ENCODE measurements at places on chromosomes 1 and 21.
A peak's percentile ranks its signal among the peaks of the same experiment; 100 is the strongest.

GRCh38 chr1:23563003-23563402 lies 3.7 kb upstream of the ID3 start:
- DNase-seq, result no peak

GRCh38 chr1:1554926-1555915 lies 14.8 kb upstream of the TMEM240 start:
- no peak for DNase-seq

DNA sequence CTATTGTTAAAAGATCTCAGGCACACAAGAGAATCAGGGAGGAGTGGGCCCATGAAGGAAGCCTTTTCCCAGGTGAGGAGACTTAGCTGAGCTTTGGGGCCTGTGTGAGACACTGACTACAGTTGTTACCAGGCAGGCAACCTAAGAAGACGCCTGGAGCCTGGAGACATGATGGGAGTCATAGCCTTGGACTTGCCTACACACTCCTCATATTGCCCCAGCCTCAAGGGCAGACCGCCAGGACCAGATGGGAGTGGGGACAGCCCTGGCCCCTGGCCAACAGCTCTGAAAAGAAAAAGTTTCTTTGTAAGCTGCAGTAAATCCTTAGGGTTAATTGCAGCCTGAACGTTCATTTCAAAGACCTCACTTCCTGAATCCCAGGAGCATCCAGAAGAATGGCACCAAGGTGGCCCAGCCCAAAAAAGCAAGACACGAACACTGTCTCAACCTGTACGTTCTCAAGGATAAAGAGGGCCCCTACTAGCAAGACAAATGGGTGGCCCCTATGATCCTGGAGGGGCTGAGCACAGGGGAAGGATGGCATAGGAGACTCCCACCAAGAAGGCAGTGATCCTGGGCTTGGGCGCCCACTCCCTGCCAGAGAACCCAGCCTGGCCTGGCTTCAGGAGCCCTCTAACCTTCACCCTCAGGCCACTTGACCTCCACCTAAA lies 33.2 kb upstream of the BTG2 start:
- no peak for DNase-seq

DNA sequence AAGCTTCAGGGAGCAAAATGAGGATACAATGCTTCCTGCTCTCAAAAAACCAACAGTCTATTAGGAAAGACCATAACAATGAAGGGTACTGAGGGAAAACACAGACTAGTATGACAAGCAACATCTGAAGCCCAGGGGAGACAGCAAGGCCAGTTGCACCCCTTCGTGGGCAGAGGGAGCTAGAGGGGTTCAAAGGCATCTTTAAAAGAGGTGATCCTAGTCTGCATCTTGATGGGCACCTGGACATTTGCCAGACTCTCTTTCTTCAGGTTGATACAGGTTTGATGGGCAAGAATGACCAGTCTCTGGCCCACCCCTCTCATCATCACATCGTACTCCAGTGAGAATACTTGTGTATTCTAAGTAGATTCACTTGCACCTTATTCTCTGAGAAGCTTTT lies 177.7 kb downstream of the VAV3 start:
- DNase-seq, result no peak

GRCh38 chr1:221030990-221031389 lies 151.7 kb downstream of the HLX start:
- no peak for DNase-seq

DNA sequence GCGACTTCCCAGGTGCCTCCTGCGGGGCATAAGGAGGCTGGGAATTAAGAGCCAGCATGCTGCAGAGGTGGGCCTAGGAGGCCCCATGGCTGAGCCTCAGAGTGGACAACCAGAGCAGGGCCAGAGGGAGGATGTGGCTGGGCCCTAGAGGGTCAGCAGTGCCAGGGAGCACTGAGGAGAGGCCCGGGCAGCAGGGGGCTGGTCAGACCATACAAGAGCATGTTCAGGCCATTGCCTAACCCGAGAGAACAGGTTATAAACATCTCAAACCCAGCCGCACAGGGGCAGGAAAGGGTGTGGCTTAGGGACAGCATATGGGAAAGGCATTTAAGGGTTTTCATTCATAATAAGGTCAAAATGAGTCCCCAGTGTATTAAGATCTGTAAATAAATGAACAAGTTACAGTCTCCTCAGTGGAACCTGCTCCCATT lies 51.1 kb downstream of the IER5 start:
- DNase-seq, result no peak

- no peak for DNase-seq
Measured at GRCh38 chr1:33342041-33342723, 21.3 kb upstream of the A3GALT2 start.

- no peak for DNase-seq
Measured at GRCh38 chr1:58796416-58796815, 12.6 kb upstream of the JUN start.

DNA sequence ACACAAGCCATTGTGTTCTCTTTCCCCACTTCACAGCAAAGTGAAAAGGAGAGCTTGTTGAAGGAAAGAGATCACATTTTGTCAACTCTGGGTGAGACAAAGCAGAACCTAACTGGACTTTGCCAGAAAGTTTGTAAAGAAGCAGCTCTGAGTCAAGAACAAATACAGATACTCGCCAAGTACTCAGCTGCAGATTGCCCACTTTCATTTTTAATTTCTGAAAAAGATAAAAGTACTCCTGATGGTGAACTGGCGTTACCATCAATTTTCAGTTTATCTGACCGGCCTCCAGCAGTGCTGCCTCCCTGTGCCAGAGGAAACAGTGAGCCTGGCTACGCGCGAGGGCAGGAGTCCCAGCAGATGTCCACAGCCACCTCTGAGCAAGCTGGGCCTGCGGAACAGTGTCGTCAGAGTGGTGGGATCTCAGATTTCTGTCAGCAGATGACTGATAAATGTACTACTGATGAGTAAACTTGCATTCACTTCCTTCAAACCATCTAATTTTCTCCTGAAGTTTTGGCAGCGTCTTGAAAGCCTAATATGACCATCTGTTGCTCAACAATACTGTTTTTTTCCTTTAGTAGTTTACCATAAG lies 43.7 kb downstream of the BACH1 start:
- no peak for DNase-seq

GRCh38 chr1:205917466-205918238 lies 25.6 kb downstream of the SLC26A9 start:
- DNase-seq, result no peak

DNA sequence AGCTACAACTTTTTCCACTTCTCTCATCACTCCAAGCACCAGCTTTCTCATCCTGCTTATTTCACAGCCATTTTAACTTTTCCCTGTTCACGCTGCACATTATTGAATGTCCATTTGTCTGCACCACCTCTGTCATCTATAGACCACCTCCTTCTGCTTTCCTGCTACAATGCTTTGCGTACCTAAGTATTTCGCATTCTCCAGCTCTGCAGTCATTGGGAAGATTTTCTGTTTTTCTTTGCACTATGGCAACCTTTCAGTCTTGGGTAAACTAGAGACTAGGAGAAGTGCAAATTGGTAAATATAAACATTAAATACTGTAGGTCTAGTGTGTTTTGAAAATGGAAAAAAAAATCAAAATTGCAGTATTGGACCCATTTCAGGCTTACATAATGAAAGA lies 835 bp downstream of the CCDC30 start:
- no peak for DNase-seq

GRCh38 chr1:9465640-9466039 lies 73.6 kb upstream of the SLC25A33 start:
- DNase-seq, result no peak

GRCh38 chr1:235067396-235068157 lies 61.1 kb downstream of the TOMM20 start:
- DNase-seq, result no peak

DNA sequence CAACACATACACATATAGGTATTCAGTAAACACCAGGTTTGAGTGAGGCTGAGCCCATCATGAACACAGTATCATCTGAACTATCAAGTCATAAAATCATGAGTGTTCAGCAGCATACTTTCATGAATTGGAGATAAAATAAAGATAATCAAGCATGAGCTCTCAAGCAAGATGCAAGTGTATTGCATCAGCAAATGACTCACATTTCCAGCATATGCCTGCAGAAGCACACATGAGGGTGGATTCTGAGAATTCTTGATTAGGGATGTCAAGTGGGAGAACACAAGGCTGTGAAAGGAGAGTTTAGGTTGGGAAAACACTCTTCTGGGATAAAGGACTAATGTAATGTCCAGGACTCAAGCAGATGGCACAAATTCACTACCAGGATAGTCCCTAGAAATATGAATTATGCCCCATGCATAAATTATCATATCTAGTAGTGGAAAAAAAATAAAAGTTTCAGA lies 299.2 kb downstream of the SRGAP2C start:
- peak; percentile 58 for DNase-seq

GRCh38 chr1:33338440-33339211 lies 17.7 kb upstream of the A3GALT2 start:
- DNase-seq, result no peak

DNA sequence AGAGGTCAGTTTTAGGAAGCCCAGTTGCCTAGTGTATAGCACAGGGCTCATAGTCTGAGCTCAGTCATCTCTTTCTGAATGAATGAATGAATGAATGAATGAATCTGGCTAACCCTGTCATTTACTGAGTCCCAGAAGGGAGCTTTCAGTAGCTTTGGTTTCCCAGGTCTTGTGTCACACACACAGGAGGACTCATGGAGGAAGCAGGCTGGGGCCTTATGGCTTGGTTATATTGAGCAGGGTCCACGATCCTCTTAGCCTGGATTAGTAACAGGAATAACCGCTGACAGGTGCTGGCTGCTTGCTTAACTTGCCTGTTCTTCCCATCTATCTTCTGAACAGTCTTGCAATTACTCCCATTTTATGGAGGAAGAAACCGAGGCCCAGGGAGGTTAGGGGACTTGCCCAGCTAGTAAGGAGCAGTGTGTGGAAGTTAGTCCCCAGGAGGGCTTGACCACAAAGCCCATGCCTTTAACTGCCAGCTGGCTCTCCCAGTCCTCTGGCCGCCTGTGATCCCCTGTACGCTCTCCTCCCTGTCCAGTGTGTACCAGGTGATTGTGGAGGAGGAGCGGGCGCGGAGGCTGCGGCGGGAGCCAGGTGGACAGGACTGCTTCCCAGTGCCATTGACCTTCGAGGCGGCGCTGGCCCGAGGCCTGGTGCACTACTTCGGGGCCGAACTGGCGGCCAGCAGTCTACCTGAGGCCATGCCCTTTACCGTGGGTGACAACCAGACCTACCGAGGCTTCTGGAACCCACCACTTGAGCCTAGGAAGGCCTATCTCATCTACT lies 46.0 kb downstream of the PTPRU start:
- no peak for DNase-seq

GRCh38 chr1:194975913-194976312 lies 1632.3 kb downstream of the KCNT2 start:
- no peak for DNase-seq

- DNase-seq, result no peak
Measured at GRCh38 chr1:171213559-171214454, 28.7 kb downstream of the FMO2 start.

DNA sequence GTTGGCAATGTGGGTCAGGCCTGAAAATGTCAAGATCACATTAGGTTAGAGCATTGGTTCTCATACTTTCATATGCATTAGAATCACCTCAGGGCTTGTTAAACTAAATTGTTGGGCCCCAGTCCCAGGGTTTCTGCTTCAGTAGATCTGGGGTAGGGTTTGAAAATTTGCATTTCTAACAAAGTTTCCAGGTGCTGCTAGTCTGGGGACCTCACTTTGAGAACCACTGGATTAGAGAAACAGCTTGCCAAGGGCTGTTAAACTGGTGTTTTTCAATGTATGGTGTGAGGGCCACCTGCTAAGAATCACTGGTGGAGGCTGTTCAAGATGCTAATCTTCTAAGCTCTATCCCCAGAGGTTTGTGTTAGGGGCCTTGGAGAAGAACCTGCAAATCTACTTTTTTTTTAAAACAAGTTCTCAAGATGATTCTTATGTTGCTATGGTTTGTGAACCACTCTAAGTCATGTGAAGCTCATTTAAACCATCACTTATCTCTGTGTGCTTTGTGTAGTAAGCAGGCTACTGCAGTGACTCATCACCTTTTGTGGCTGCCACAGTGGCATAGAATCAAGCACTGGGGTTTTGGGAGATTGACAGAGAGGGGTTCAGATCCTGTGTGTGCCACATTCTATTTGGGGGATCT lies 152.2 kb downstream of the S1PR1 start:
- DNase-seq, result no peak

DNA sequence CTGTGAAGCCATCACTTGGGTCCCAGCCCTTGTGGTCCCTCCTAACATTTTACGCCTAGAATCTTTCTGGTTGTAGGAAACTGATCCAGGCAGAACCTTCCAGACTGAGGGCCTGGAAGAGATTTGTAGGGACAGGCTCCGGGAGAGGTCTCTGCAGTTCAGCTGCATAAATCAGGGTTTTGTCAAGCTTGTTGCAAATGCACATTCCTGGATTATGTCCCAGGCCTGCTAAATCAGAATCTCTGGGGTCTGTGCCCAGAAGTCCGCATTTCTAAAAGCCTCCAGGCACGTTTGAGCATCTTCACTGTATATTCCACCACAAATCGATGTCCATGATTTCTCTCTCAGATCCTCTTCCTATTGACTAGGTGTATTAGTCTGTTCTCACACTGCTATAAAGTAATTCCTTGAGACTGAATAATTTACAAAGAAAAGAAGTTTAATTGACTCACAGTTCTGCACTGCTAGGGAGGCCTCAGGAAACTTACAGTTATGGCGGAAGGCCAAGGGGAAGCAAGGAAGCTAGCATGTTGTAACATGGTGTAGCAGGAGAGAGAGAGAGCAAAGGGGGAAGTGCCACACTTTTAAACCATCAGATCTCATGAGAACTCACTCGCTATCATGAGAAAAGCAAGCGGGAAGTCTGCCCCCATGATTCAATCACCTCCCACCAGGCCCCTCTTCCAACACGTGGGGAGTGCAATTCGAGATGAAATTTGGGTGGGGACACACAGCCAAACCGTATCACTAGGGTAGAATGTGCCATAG lies 1.2 kb upstream of the FHAD1 start:
- DNase-seq, result no peak

GRCh38 chr1:240194120-240194519 lies 102.4 kb downstream of the FMN2 start:
- DNase-seq, result no peak

- no peak for DNase-seq
Measured at GRCh38 chr1:164137273-164137925, 421.6 kb upstream of the PBX1 start.

- no peak for DNase-seq
Measured at GRCh38 chr1:44988531-44989156, 2.2 kb upstream of the EIF2B3 start.

Measured in SK-N-MC (cell line).